ENCODE measurements at places on chromosomes 11 and 22.

DNA sequence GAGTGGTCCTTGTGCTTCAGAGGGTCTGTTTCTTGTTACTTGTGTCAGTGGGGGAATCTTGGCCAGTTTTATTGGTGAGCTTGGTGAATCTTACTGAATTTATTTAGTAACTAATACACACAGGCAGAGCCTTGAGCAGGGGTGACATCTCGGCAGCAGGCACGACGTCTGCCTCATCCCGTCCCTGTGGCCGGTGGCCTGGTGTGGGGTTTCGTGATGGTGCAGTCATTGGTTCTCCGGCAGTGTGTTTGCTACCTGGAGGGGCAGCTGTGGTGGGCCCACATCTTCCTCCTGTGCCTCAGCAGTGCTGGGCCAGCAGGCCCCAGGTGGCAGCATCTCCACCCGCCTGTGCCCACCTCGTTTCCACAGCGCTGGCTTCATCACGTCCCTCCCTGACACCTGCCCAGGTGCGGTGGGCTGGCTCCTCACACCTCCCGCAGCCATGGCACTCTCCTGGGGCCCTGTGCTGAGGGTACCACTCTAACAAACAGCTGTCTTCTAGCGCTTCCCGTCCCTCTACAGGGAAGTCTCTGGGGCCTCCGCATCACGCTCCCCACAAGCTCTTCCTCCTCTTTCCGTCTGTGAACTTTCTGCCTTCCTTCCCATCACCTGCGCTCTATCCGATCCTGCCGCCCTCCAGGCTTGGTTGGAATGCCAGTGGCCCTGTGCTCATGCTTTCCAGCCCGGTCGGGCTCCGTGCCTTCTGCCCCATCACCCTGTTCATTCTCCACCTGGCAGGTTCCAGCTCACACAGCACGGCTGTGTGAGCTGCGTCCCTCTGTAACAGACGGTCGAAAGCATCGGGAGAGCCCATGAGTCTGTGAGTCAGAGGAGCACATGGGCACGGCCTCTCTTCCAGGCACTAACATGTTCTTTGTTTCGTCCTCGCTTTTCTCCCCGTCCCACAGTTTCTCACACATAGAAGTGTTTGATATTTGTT, 203.4 kb downstream of the TBC1D22A start:
- no peak for DNase-seq

DNA sequence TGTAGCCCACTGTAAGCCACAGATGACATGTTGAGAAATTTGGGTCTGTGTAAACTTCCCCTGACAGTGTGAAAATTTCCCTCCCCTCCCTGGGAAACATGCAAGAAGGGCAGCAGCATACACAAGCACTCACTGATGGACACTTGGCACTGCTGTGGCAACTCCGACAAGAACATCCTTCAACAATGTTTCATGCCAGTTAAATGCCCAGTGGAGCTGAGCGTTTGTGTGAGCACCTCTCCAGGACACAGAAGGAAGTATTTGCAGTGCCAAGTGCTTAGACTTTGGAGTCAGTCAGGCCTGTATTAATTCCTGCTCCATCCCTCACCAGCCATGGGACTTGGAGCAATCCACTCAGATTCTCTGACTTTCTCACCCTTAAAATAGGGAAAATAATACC, 17.7 kb downstream of the C11orf87 start:
- DNase-seq, result no peak

DNA sequence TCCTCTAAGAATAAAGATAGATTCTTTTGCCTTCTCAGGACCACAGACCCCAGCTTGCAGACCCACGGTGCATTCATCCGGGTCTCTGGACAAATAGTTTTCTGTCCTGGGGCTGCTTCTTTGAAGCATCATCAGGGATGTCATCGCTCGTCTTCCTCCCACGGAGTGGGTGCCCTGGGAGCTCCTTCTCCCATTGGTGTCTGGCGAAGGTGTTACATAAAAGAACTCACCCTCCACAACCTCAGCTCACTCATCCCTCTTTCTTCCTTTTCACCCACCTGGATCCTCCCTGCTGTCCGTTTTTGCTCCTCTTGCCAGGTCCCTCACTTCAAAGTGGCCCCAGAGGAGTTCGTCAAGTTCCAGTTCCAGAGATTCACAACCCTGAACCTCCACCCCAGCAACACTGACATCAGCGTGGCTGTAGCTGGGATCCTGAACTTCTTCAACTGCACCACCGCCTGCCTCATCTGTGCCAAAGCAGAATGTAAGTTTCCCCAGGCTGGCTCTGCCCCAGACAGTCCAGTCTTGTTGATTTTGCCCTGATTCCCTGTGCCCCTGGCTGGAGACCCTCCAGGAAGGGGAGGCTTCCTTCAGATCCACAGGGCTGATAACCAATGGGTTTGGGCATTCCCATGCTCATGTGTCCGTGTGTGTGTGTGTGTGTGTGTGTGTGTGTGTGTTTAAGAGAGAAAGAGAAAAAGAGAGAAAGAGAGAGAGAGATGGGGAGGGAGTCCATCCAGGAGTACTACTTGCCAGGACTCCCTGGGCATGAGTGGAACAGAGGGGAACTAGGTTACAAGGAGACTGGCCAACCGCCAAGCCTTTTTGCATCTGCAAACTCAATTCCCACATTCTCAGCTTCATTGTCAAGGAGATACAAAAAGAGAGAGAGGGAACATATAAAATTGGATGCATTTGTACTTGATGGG, 204.2 kb upstream of the TBCEL start:
- DNase-seq, result no peak

DNA sequence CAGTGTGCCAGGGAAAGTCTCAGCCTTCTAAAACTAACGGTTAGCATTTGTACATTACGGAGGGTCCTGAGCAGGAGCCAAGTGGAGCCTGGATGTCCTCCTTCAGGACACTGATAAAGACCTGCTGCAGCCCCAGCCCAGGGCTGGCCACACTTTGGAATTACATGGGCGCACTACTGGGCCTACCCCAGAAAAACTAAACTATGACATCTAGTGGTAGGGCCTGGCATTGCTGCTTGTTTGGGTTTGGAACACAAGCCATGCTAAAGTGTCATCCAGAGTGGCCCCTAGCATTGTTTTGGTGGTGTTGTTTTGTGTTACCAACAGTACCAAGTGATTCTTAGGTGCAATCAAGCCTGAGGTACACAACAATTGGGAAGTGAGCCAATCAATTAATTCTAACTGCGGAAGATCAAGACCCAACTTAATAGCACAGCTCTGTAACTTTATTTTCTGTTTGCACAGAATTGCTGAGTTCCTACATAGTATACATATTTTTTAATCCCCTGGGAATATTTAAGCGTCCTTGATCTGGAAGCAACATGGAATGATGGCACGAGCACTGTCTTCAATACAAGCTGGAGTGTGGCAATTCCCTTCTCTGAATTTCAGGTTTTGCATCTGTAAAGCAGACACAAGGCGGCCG, 340.7 kb downstream of the LARGE1 start:
- peak; percentile 77 for DNase-seq

GRCh38 chr11:102580185-102580951, 44.8 kb downstream of the MMP20 start:
- no peak for DNase-seq

GRCh38 chr22:40335358-40335757, 10.9 kb upstream of the ADSL start:
- DNase-seq, result no peak
